ENCODE measurements at places on chromosomes 12 and 14. TPM values are rescaled to one million over a fixed set of nuclear protein-coding genes. Genes with fewer than 3 reads are reported as not detected.

GRCh38 chr12:77189901-77190416, 124.6 kb upstream of the E2F7 start:
- DNase-seq: no peak

DNA sequence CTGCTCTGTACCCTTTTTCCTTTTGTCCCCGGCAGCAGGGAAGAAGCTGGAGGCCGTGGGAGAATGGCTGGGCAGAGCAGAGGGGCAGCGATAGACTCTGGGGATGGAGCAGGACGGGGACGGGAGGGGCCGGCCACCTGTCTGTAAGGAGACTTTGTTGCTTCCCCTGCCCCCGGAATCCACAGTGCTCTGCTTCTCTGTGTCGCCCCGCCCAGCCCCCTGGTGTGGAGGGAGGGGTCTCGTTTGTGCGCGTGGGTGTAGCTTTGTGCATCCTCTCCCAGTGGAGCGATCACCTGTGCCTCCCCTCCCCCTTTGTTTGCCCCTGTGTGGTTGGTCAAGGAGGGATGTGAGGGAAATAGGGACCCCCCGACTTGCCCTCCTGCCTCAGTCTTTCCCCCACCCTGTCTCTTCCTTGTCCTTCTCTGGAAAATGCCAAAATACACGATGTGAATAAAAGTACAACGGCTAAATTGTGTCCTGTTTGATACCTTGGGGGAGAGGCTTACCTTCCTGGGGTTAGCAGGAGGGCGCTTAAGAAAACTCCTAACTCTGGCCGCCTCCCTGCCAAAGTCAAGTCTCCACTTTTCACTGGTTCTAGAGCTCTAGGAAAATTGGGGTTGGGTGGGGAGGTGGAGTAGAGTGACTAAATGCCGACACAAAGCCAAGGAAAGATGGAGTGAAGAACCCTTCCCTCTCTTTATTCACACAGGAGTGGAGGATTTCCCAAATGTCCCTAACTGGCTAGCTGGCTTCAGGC, 990 bp upstream of the TPI1 start:
- DNase-seq: no peak

- no peak for DNase-seq
Observed at GRCh38 chr14:77071938-77072388, 26.1 kb upstream of the CIPC start.

DNA sequence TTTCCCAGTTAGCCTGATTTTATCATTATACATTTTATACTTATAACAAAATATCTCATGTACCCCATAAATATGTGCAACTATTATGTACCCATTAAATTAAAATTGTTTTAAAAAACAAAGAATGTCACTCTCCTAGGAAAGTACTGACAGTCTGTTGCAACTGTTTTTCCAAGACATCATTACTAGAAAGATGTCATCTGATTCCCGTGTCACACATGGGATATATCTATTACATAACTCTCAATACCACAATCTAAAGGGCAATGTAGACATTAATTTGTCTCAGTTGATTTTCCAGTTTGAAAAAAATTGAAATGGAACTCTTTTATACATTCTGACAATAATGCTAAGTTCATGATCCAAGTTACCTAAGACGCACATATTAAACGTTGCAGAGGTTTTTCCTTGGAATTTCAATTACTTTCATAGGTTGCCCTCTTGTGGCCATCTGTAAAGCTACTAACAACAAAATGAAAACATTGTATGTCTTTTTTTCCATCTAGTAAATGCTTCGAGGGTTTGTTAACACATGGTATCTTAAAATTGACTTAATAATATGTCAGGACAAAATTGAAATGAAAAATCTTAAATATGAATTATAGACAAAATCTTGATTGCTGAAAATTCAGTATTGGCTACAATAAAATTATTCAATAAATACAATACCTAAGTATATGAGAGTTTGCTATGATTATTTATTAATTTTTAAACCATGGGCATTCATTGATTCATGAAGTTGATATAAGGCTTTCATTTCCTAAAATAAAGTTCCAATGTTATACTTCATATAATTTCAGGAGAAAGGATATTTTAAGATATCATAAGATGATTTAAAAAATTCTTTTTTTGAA, 131.6 kb downstream of the PPFIA2 start:
- peak; percentile 18 for DNase-seq

DNA sequence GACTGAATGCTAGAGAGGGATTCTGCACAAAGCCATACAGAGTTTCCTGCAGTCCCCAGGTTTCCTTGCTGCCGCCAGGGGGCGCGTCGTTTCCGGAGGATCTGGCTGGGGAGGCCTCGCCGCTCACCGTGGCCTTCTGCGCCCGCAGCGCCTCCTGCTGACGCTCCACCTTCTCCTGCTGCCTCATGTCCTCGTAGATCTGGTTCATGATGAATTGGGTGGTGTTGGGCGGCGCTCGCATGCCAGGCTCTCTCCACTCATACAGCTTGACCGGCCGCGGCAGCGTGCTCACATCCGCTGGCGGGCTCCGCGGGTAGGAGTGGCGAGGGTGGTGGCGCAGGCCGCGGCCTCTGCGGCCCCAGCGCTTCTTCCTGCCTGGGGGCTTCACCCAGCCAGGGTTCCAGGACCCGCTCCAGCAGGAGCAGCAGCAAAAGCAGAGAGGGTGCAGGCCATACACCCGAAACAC, 987 bp downstream of the CCER1 start:
- peak; percentile 100 for DNase-seq

DNA sequence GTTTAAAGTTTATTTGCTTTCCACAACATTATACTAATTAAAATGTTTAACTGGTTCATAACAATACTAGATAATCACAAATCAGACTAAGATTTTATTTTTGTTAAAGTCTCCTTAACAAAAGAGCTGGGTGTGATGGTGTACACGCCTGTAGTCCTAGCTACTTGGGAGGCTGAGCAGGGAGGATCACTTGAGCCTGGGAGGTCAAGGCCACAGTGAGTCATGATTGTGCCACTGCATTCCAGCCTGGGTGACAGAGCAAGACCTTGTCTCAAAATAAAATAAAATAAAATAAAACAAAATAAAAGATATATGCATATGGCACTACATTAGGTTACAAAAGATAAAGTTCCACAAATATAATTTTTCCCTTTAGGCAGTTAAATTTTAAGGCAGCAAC, 5.6 kb downstream of the MIS18BP1 start:
- DNase-seq: peak; percentile 43

DNA sequence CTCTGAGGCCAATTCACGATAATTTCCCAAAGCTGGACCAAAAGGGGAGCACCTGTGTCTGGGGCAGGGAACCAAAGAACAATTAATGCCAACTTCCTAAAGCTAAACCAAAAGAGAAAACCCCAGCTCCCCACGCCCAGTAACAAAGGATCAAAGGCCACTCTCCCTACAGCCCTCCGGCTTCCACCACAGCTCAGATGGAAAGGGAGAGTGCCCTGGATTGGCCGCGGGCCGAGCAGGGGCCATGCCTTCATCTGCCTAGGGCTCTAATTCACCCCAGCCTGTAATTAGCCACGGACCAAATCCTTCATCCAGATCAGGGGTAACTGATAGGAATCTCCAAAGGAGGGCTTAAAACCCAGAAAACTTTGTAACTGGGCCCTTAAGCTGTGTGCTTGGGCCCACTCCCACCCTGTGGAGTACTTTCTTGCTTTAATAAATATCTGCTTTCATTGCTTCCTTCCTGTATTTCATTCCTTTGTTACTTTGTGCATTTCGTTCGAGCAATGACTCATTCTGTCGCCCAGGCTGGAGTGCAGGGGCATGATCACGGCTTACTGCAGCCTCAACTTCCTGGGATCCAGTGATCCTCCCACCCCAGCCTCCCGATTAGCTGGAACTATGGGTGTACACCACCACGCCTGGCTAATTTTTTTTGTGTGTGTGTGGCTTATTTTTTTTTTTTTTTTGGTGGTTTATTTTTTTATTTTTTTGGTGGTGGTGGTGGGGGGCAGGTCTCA, 65.5 kb upstream of the PPP4R3A start:
- DNase-seq: no peak

DNA sequence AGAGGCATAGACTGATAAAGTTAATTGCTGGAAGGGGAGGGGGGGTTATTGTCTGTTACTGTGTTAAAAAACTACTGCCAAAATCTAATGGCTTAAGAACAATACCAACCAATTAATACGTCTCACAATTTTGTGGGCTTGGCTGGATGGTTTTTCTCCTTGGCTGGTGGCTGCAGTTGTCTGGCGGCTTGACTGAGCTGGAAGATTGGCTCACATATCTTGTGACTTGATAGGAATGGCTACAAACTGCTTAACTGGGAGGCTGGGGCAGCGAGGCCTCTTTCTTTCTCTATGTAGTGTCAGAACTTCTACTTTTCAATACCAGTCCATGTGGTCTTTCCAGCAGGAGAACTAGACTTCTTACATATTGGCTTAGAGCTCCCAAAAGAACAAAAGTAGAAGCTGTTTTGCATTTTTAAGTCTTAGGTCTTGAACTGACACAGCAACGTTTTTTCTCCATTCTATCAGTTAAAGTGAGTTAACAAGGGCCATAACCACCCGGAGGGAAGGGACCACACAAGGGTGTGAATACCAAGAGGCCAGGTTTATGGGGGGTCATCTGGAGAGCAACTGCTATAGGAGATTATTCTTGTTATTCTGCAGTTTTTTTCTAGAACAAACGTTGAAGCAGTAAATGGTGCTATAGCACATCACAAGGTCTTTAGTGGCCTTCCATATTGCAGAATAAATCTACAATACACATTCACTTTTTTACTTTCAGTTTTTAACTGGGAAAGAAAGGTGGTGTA, 46.9 kb downstream of the ZDHHC17 start:
- peak; percentile 20 for DNase-seq

DNA sequence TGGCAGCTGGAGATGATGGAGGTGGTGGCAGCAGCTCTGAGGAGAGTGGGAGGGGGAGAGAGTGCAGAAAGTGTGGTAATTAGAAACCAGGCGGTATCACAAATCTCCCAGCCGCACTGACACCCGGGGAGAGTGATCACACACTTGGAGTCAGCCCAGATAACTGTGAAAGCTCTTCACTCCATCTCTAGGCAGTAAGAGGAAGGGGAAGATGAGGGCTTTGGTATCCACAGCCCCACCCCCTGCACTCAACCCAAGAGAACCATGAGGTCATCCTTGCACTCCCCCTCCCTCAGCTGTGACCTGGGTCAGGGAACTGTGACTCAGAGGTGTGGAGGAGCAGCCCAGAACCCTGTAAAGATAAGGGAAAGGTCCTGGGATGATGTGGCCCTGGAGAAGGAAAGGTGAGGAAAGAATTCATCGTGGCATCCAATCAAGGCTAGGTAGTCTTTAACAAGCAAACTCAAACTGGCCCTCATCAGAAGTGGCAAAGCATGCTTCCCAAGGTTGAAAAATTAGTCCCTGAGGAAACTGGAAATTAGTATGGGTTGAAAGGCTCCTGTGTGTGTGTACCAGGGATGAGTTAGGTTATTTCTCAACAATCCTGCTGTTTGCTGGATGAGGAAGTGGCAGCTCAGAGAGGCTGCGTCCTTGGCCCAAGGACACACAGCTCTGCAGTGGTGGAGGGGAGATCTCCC, 111.0 kb upstream of the LHX5 start:
- no peak for DNase-seq

- DNase-seq: peak; percentile 34
Observed at GRCh38 chr12:42090899-42091298, 53.8 kb downstream of the GXYLT1 start.

DNA sequence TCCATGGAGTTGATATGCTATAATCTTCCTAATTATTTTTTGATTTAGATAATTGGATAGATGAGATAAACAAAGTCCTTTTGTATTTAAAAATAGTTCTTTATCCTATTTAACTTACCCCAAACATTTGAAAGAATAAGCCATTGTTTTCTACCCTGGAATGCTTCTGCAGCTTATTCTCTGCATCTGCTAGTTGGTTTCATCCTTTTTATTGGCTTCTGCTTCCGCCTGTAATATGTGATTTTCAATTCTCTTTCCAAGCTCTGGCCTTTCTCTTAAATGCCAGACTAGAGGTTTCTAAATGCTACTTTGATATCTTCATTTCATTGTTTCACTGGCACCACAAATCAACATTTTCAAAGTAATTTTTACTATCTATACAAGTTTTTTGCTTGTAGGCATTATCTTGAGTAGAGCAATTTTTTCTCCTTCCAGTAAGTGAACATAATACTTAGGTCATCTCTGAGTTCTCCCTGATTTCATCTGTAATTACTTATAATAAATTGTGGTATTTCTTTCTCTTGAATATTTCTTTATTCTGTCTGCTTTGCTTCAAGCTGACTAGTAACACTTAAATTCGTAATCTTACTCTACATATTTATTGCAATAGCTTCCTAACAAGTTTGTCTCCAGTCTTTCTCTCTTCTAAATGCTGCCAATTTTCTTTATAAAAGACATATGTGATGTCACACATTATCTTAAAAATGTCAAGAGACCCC, 958.4 kb downstream of the SLC6A15 start:
- no peak for DNase-seq

- DNase-seq: no peak
Observed at GRCh38 chr12:17976202-17976601, 113.8 kb downstream of the RERGL start.

GRCh38 chr14:95895720-95896119, 19.1 kb downstream of the TUNAR start:
- DNase-seq: no peak

- no peak for DNase-seq
Observed at GRCh38 chr12:111936869-111937268, 76.1 kb downstream of the TMEM116 start.

GRCh38 chr12:119692997-119693396, 25.1 kb downstream of the PRKAB1 start:
- DNase-seq: no peak

- no peak for DNase-seq
Observed at GRCh38 chr12:89672589-89672979, 36.1 kb downstream of the ATP2B1 start.

DNA sequence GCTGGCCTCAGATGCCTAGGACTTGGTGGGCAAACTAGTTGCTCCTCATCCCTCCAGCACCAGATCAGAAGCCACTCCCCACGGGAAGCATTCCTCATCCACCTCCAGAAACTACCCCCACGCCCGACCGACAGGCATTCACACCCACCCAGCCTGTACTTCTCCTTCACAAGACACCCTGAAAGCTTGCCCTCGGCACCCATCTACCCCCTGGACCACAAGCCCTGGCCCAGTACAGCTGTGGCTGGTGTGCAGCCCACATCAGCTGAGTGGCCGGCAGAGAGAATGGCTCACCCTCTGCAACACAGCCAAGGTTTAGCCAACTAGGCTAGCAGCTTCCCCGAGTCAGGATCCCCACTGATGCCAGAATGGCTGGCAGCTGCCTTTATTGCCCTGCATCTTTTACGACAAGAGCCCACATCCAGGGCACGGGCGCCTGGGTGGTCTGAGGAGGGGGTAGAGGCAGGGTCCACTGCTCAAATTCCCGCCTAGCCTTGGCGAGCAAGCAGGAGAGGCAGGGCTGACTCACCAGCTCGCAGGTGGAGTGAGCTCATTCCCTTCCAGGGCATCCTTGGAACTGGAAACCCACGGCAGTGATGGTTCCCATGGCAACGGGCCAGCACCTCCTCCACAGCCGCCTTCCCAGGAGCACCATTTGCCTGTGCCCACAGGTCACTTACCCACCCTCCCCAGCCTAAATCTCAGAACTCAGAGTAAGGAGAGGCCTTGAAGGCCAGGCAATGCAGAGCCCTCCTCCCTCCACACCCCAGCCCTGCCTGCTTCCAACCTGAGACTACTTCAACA, 17.1 kb downstream of the ACTN1 start:
- peak; percentile 65 for DNase-seq

- no peak for DNase-seq
Observed at GRCh38 chr12:14949631-14950030, 11.3 kb upstream of the ERP27 start.

GRCh38 chr14:22472466-22472865, 116.6 kb downstream of the DAD1 start:
- DNase-seq: no peak

GPRC5A gene
- 2.8 TPM for total RNA-seq

INSM2 gene
- not detected for total RNA-seq

TMEM30B gene
- total RNA-seq: not detected

PRH2 gene
- total RNA-seq: not detected

Measured in SJSA1 (cell line).